Hypothalamus (tissue), 51 donors: ENCODE measurements at places on chromosomes 2 and 18.

DNA sequence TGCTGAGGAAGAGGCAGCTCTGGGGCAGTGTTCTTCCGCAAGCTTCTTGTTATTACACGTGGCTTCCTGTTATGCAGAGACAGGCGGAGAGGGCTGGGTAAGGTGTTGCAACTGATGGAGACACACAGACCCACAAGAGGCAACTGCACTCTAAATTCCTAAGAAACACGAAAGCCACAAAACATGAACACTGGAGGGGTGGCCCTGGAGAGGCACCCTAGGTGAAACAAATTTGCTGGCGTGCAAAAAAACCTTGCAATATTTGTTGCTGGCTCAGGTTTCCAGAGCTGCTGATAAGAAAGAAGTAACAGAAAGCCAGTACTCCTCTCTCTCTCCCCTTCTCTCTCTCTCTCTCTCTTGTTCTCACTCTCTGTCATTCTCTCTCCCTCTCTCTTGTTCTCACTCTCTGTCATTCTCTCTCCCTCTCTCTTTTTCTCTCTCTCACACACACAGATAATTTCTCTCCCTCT is 31.8 kb downstream of the ARHGAP25 start:
- no peak for DNase-seq

DNA sequence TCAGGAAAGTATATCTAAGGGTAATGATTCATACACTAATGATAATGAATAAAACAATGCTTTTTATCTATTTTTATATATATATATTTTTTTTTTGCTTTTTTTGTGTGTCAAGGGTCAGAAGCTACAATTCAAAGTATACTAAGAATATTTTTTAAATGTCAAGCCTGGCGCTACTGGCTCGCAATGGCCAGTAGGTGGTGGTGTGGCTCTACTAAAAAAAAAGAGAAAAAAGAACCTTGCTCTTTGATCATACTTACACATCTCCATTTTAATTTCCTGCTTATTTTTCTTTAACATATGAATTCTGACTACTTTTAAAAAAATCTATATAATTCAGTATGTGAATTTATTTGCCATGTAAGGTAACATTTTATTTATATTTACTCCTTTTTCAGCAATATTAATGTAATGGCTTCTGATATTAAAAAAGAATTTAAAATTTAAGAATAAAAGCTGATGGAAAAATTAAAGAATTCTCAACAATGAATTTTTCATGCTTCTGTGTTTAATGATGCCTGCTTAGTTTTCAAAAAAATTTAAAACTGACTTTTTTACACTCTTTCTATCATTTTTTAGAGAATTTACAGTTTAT is 232.9 kb downstream of the GULP1 start:
- no peak for DNase-seq

GRCh38 chr2:109164311-109164710 is 35.3 kb downstream of the SH3RF3 start:
- no peak for DNase-seq

- no peak for DNase-seq
These were observed 41.7 kb upstream of the NABP1 start for GRCh38 chr2:191636235-191636543.

DNA sequence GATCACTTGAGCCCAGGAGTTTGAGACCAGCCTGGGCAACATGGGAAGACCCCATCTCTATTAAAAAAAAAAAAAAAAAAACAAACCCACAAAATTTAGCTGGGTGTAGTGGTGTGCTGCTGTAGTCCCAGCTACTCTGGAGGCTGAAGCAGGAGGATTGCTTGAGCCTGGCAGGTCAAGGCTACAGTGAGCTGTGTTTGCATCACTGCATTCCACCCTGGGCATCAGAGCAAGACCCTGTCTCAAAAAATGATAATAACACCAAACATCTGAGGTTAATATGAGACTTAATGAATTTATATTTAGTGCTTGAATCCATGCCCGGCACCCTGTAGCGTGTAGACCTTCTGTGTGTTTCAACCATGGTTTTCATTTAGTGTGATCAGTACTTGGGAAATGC is 22.8 kb downstream of the CABLES1 start:
- DNase-seq, result no peak

GRCh38 chr18:79680100-79680879 is 687 bp downstream of the CTDP1 start:
- DNase-seq, result no peak

- DNase-seq, result no peak
These were observed 569.9 kb upstream of the LINC00305 start for GRCh38 chr18:64718808-64719207.

DNA sequence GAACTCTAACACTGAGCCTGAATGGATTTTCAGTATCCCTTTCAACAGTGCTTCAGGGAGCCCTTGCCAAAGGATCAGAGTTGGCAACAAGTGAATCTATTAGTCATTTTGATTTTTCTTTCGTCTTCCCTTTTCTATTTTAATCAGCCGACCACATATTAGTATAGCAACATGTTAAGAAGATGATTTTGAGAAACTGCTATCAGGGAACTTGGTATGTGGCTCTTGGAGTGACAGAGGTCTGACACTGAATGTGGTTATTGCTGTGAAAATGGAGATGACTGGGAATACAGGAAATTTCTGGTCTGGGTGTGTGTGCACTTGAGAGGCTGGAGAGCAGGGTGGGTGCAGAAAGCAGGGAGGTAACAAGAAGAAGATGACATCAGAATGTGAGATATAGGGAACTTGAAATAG is 28.7 kb upstream of the IL1RL1 start:
- DNase-seq, result no peak

DNA sequence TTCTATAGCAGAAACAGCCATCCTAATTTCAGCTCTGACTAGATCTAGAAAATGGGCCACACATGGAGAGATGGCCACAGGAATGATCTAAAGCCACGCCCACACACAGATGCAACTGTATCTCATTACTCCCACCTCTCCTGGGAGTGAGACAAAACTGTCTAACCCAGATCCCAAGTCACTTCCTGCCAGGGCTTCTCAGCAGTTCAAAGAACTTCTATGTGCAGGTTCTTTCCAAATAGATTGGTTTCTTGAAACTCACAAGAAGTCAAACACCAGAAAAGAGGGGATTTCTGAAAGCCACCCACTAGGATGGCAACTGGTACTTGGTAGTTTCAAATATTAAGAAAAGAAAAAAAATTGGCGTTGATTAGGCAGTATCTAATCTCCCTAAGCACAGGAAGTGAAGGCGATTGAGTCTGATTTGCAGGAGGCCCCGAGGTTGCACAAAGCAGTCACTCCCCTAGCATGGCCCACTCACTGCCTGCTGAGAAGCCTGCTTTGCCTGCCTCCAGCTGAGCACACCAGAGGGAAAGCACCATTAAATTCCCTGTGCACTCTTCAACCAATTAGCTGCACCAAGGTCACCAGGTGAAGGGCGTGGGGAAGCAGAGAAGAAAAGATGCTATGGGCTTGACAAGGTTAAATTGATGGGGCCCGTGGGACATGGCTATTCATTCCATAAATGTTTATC is 51.1 kb downstream of the PAPOLG start:
- no peak for DNase-seq

DNA sequence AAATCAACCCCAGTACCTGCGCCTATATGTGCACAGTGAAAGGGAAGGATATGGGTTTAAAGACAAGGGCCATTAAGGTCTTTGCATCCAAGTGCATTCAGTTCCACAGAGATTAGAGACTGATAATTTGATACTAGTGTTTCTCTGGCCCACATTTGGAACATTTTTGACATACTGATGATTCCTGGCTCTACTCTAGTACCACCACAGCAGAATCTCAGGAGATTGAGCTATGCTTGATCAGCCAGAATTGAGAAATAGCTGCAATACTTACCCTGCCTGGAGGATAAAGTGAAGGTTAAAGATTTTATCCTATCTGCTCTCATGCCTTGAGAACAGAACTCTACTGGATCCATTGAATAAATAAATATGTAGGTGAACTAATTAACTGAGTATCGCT is 1267.8 kb downstream of the SUCLG1 start:
- no peak for DNase-seq

- no peak for DNase-seq
These were observed 127.4 kb downstream of the VAPA start for GRCh38 chr18:10041180-10041579.

DNA sequence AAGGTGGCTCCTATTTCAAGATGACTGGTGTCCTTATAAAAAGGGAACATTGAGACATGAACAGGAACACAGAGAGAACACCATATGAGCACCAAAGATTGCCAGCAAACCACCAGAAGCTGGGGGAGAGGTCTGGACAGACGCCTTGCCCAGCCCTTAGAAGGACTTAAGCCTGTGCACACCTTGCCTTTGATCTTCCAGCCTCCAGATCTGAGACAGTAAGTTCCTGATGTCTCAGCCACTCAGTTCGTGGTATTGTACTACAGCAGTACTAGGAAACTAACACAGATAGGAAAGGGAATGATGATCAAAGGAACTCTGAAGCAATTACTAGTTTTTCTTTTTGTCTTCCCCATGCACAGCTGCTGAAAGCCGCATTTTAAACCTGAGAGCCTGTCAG is 137.3 kb upstream of the FHL2 start:
- DNase-seq, result no peak

GRCh38 chr2:239721531-239721930 is 303.6 kb downstream of the NDUFA10 start:
- no peak for DNase-seq

DNA sequence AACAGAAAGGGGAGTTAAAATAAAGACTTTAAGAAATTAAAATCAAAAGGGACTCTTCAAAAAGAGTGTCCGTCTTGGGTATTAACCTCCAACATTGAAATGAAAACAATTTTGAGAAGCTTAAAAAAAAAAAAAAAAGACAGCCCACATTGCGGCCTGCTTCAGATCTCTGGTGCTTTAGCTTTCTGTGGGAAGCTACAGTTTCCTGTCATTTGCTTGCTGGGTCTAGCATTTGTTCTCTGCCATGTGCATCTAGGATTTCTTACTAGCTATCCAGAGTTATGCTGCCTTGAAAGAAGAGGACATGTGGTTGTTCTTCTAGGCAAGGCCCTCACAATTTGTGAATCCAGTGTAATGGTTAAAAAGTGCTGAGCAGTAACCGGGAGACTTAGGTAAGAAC is 375.3 kb downstream of the SLC4A3 start:
- DNase-seq, result no peak

- DNase-seq, result no peak
These were observed 37.3 kb upstream of the XPO1 start for GRCh38 chr2:61575447-61575859.

DNA sequence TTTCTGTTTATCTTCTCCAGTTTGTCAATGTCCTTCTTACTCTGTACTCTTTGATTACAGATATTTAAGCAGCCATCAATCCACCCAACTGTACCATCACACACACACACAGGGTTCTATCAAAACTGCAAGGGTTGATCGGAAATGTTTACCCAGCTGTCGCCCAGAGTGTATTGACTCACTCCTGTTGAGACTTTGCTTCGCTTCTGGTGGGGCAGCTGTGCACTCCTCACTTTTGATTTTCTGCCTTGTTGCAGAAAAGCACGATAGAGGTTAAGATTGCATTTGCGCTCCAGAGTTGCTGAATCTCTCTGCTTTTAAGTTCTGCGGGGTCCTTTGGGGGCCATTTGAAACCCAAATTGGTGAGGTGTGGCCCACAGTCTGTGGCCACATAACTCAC is 216.2 kb downstream of the SETBP1 start:
- DNase-seq, result no peak

DNA sequence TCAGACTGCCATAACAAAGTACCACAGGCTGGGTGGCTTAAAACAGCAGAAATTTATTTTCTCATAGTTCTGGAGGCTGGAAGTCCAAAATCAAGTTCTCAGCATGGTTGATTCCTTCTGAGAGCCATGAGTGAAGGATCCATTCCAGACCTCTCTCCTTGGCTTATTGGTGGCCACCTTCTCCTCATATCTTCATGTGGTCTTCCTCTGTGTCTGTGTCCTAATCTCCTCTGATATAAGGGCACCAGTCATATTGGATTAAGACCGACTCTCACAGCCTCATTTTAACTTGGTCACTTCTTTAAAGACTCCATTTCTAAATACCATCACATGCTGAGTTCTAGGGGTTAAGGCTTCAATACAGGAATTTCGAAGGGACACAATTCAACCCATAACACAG is 65.1 kb downstream of the CFAP221 start:
- no peak for DNase-seq

DNA sequence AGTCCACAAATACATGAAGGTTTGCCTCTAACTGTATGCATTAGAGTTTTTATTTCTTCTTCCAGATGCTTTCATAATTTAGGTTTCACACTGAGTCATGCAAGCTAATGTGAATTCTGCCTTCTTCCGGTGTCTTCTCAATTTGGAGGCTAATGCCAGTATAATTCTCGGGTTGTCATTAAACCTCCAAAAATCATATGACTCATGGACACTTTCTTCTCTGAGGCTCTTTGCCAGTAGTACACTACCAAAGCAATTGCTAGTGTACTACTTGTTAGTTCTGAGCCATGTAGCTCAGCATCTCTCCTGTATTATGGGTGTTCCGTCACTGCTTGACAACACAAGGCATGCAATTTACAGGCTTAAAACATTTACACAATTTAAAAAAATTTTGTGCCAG is 137.1 kb downstream of the VWC2L start:
- no peak for DNase-seq

DNA sequence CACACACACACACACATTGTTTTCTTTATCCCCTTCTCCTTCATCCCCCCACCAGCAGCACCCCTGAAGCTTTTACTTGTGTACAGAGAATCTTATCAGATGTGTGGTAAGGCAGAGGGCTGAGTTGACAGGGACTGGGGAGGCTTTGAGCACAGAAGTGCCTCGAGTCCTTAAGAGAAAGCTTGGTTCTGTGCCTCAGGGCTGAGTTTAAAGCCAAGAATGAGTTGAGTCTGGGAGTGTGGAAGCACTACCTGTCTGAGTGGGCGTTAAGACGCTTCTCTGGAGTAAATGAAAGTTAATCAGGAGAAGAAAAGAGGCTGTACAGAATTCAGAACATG is 2.7 kb downstream of the ID2 start:
- no peak for DNase-seq

GRCh38 chr2:14513903-14514302 is 118.6 kb upstream of the LRATD1 start:
- no peak for DNase-seq
